ENCODE measurements at places on chromosomes 16 and 17.

DNA sequence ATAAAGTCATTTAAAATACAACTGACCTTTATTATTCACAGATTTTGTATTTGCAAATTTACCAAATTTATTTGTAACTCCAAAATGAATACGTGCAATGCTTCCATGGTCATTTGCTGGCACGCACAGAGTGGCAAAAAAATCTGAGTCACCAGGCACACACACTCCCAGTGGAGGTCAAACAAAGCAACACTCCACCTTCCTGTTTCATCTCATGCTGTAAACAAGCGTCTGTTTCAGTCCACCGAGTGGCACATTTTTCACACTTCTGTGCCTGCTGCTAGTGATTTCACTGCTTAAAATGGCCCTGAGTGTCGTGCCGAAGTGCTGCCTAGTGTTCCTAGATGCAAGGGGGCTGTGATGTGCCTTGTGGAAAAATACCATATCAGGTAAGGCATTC lies 17.8 kb upstream of the ITGAE start:
- DNase-seq, result no peak

DNA sequence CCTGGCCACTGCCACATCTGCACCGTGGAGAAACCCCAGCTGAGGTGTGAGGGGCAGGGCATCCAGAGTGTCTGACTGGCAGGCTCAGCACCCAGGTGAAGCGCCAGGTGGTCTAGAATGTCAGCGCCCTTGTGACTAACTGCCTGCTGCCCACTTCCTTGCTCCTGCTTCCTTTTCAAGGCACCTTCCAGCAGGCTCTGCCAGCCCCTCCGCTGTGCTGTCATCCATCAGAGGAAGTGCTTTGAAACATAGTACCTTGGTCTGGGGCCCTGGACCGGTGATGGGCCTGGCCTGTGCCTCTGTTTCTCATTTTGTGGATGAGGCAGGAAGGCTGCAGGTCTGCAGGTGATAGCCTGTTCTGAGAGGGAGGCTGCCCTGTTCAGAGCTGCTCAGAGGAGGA lies 5.5 kb downstream of the SPNS2 start:
- no peak for DNase-seq

GRCh38 chr16:84223456-84223855 lies 16.4 kb downstream of the KCNG4 start:
- DNase-seq, result no peak

GRCh38 chr16:8376430-8376829 lies 213.9 kb downstream of the TMEM114 start:
- no peak for DNase-seq

DNA sequence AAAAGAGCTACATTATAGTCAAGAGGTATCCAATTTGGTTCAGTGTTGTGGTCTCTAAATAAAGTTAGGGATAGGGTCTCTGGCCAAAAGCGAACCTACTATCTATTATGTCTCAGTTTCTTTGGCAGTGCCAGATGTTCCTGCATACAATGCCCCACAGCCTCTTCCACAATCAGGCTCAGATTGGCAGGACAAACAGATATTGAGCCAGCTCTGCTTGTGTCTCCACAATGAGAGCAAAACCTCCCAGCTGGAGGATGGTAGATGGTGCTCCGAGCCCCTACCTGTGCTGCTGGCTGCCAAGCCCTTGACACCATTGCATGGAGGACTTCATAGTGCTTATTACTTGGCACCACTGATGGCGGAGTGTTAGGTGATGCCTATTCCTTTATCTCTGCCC lies 19.7 kb downstream of the PHAF1 start:
- DNase-seq, result no peak

Measured in LHCN-M2 (cell line).